ENCODE measurements at places on chromosomes 11 and 22.

GRCh38 chr11:95993438-95994298, 69.8 kb upstream of the MTMR2 start:
- DNase-seq, result no peak
- H3K4me1 ChIP-seq, result peaks cover 11% of the 10 kb centered on the region
- no peaks in the 10 kb centered on the region for H3K27me3 ChIP-seq
- no peak overlapping the region for H3K4me3 ChIP-seq
- no peaks in the 10 kb centered on the region for H3K36me3 ChIP-seq
- no peak overlapping the region for H3K27ac ChIP-seq

DNA sequence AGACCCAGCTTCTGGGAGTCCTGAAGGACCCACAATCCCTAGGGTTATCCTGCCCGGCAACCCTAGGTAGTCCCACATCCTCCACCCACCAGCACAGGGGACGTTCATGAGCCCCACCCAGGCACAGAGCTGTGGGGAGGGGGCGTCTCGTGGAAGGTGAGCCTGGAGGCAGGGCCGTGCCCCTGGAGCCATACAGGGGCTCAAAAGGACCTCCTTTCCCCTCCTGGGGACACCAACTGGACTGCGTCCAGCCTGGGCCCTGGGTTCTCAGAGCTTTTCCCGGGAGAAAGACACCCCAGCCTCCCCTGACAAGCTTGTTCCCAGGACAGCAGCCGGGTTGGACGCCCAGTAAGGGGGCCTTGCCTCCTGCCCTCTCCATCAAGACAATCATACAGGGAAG, 78.4 kb downstream of the BRD1 start:
- no peaks in the 10 kb centered on the region for H3K36me3 ChIP-seq
- H3K4me3 ChIP-seq, result no peak overlapping the region
- no peak overlapping the region for H3K27ac ChIP-seq
- no peaks in the 10 kb centered on the region for H3K4me1 ChIP-seq

- H3K36me3 ChIP-seq, result peaks cover 17% of the 10 kb centered on the region
- peak overlapping the region; percentile 81 for H3K4me3 ChIP-seq
- no peaks in the 10 kb centered on the region for H3K27me3 ChIP-seq
- H3K4me1 ChIP-seq, result no peaks in the 10 kb centered on the region
- peak overlapping the region; percentile 75 for H3K27ac ChIP-seq
- DNase-seq, result no peak
Measured at GRCh38 chr11:107457205-107457557, 444 bp downstream of the CWF19L2 start.

DNA sequence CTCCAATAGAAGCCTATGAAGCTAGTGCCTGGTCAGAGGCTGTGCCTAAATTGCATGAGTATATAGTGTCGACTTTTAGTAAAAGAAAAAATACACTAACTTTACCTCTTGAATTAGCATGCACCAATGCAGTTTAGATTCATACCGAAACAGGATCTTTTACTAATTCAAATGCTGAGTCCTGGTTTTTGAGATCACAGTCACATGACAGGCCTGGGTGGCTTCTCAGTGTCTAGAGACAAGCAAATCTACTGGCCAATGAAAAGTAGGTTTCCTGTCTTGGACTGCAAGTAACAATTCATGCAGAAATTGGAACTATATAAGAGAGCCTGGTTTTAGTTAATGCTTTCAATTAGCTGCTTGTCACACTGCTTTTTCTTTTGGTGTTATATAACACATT, 7.2 kb downstream of the ARHGEF12 start:
- H3K4me3 ChIP-seq, result no peak overlapping the region
- no peaks in the 10 kb centered on the region for H3K27me3 ChIP-seq
- H3K27ac ChIP-seq, result no peak overlapping the region
- H3K4me1 ChIP-seq, result peaks cover 64% of the 10 kb centered on the region
- no peaks in the 10 kb centered on the region for H3K36me3 ChIP-seq
- no peak for DNase-seq

GRCh38 chr22:22400099-22400498, 108.4 kb downstream of the ZNF280B start:
- H3K4me1 ChIP-seq, result no peaks in the 10 kb centered on the region
- no peaks in the 10 kb centered on the region for H3K36me3 ChIP-seq
- no peak overlapping the region for H3K4me3 ChIP-seq

- H3K4me3 ChIP-seq, result no peak overlapping the region
- no peaks in the 10 kb centered on the region for H3K27me3 ChIP-seq
- no peak overlapping the region for H3K27ac ChIP-seq
- no peak for DNase-seq
Measured at GRCh38 chr11:109993786-109994185, 99.4 kb upstream of the ZC3H12C start.

DNA sequence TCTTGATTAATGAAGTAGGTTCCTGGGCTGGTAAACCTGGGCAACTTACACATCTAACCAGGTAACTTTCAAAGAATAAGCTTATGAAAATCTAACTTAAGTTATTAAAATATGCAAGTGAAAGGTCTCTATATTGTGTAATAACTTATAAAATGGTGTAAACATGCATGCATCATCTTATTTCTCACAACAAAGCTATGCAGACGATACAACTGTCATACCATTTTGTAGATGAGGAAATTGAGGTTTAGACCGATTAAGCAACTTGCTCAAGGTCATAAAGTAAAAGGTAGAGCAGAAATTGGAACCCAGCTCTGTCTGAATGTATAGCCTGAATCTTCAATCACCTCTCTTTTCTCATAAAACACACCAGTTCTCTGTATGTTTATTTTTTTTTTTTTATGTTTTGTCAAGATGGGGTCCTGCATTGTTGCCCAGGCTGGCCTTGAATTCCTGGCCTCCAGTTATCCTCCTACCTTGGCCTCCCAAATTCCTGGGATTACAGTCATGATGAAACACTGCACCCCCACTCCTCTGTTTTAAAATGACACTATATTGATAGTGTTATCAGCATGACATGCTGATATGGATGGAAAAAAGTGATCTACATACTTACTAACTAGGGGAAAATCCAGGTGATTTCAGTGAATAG, 109.6 kb downstream of the SGSM3 start:
- H3K27ac ChIP-seq, result no peak overlapping the region
- no peaks in the 10 kb centered on the region for H3K27me3 ChIP-seq
- no peak overlapping the region for H3K4me3 ChIP-seq
- DNase-seq, result no peak
- no peaks in the 10 kb centered on the region for H3K36me3 ChIP-seq

DNA sequence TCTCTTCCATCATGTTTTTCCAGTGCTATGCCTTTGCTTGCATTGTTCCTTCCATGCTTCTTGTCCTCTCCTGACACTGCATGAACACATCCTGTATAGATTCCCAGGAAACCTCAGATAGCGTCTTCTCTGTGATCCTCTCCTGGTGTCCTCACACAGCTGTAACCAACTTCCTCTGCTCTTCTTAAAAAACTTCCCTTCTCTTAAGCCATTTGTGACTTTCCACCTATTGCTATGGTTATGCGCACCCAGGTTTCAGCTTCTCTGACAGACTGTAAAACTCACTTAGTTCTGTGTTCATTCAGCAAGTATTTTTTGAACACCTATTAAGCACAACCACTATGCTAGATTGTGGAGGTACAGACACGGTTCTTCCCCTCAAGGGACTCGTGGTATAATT, 5.1 kb upstream of the APLP2 start:
- peaks cover 5% of the 10 kb centered on the region for H3K4me1 ChIP-seq
- H3K4me3 ChIP-seq, result no peak overlapping the region
- no peak for DNase-seq
- no peak overlapping the region for H3K27ac ChIP-seq

- no peak overlapping the region for H3K27ac ChIP-seq
- H3K36me3 ChIP-seq, result peaks cover 24% of the 10 kb centered on the region
- no peak for DNase-seq
- H3K4me1 ChIP-seq, result no peaks in the 10 kb centered on the region
- no peak overlapping the region for H3K4me3 ChIP-seq
Measured at GRCh38 chr11:126407101-126407521, 51.6 kb downstream of the ST3GAL4 start.

DNA sequence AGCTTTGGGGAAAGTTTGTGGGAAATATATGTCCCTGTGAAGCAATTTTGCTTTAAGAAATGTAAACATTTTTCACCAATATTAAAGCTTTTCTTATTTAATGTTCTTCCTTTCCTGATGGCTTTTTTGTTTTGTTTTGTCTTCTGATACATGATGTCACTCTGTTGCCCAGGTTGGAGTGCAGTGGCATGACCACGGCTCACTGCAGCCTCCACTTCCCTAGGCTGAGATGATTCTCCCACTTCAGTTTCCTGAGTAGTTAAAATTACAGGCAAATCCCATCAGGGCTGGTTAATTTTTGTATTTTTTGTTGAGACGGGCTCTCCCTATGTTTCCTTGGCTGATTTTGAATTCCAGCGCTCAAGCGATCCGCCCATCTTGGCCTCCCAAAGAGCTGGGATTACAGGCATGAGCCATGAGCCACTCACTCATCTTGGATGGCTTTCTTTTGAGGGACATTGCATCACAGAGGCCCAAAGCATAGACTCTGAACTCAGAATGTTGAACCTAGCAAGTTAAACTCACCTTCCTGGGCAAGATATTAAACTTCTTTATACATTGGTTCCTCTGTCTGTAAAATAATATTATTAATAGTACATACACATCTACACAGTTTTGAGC, 651 bp upstream of the CARD16 start:
- no peak for DNase-seq
- peak overlapping the region; percentile 56 for H3K4me3 ChIP-seq
- H3K36me3 ChIP-seq, result no peaks in the 10 kb centered on the region

- no peaks in the 10 kb centered on the region for H3K4me1 ChIP-seq
- no peak for DNase-seq
Measured at GRCh38 chr11:61903845-61904244, 12.5 kb upstream of the FADS3 start.

- H3K27me3 ChIP-seq, result no peaks in the 10 kb centered on the region
- no peaks in the 10 kb centered on the region for H3K36me3 ChIP-seq
- no peak for DNase-seq
- no peaks in the 10 kb centered on the region for H3K4me1 ChIP-seq
- H3K4me3 ChIP-seq, result no peak overlapping the region
Measured at GRCh38 chr22:40758390-40758789, 60.8 kb downstream of the SLC25A17 start.

DNA sequence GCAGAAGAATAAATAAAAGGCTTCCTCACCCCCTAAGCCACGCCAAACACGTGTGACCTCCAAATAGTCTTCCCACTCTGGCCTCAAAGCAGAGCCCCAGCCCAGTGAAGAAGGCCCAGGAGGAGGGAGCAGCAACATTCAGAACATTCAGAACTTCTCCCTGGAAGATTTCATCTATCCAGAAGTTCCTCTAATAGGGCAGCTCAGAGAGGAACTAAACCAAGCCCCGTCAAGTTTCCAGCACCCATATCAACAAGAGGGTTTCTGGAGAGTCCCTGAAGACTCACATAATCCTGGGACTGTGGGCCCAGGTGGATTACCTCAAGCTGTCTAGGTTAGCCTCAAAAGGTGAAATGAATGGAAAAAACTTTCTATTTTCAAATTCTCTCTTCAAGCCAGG, 39.4 kb downstream of the PC start:
- no peak overlapping the region for H3K27ac ChIP-seq
- no peak overlapping the region for H3K4me3 ChIP-seq
- no peak for DNase-seq
- H3K4me1 ChIP-seq, result no peaks in the 10 kb centered on the region

GRCh38 chr11:63574856-63575602, 11.8 kb upstream of the PLAAT2 start:
- no peak overlapping the region for H3K4me3 ChIP-seq
- H3K36me3 ChIP-seq, result peaks cover 14% of the 10 kb centered on the region
- H3K4me1 ChIP-seq, result peaks cover 18% of the 10 kb centered on the region
- H3K27me3 ChIP-seq, result no peaks in the 10 kb centered on the region
- peak overlapping the region; percentile 28 for H3K27ac ChIP-seq

- no peaks in the 10 kb centered on the region for H3K27me3 ChIP-seq
- no peaks in the 10 kb centered on the region for H3K4me1 ChIP-seq
- no peak for DNase-seq
- H3K27ac ChIP-seq, result no peak overlapping the region
- H3K4me3 ChIP-seq, result no peak overlapping the region
Measured at GRCh38 chr11:62077132-62077531, 46.7 kb upstream of the INCENP start.

- DNase-seq, result no peak
- no peaks in the 10 kb centered on the region for H3K4me1 ChIP-seq
- no peaks in the 10 kb centered on the region for H3K27me3 ChIP-seq
- H3K4me3 ChIP-seq, result no peak overlapping the region
- no peak overlapping the region for H3K27ac ChIP-seq
Measured at GRCh38 chr11:1109918-1110705, 35.4 kb downstream of the MUC2 start.

DNA sequence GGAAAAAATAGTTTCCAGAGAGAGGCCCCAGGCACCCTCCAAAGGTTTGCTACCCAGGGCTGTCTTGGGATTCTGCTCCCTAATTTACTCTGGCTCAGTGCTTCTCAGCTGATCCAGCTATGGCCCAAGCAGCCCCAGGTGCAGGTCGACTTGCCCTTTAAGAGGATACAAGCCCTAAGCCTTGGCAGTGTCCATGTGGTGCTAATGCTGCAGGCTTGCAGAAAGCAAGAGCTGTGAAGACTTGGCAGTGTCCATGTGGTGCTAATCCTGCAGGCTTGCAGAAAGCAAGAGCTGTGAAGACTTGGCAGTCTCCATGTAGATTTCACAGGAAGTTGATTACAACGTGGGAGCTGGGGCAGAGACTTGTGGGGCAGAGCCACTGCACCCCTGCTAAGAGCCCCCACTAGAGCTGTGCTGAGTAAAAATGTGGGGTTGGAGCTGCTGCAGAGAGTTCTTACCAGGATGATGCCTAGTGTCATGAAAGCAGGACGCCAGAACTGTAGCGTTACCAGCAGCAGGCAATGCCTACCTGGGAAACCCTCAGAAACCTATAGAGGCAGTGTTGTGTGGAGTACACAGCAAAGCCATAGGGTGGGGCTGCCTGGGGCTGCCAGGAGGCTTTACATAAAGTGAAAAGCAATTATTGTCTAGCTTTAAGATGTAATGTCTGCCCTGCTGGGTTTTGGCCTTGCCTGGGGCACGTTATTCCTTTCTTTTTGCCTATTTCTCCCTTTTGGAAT, 16.1 kb upstream of the OR52K1 start:
- H3K36me3 ChIP-seq, result no peaks in the 10 kb centered on the region
- no peak overlapping the region for H3K4me3 ChIP-seq
- H3K4me1 ChIP-seq, result no peaks in the 10 kb centered on the region
- no peak for DNase-seq

DNA sequence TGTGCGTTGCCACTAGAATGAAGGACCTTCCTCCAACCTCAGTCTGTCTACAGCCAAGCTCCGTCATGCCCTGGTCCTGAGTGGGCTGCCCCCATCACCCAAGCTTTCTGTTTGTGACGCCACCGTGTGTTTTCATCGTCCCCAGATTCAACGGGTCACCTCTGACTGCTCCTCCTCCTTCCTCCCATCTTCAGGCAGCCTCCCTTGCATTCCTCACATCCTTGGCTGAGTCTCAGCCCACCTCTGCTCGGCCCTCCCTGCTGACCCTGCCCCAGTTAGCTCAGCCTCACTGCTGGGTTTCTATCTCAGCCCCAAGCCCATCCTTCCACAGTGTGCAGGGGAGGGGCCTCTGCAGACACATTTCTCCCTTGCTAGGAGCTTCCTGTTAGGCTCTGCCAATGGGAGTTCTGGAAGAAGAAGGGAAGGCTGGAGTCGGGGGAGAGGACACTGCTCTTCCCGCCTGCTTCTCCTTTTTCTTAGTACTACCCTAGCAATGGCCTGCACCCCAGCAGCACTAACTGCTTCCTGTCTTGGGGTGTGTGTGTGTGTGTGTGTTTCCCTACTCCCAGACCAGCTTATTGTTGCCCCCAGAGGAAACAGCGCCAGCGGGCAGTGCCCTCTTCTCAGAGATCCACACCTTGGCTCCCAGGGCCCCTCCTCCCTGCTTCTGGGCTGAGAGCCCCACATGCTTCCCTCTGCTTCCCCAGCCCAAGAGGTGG, 5.2 kb downstream of the IFT27 start:
- no peak overlapping the region for H3K4me3 ChIP-seq
- peak; percentile 53 for DNase-seq
- H3K27ac ChIP-seq, result no peak overlapping the region
- no peaks in the 10 kb centered on the region for H3K27me3 ChIP-seq
- no peaks in the 10 kb centered on the region for H3K4me1 ChIP-seq
